Stimulated activated CD8-positive, alpha-beta memory T cell treated with anti-CD3 and anti-CD28 coated beads, Interleukin-4, amount 100 ng/mL, for 4 hours (primary cell): ENCODE measurements at places on chromosomes 4 and X.

- no peak for DNase-seq
Measured at GRCh38 chr4:81790477-81790876, 318.8 kb upstream of the RASGEF1B start.

- no peak for DNase-seq
Measured at GRCh38 chr4:163988865-163989264, 494.4 kb downstream of the TMA16 start.

- no peak for DNase-seq
Measured at GRCh38 chrX:38465686-38466085, 95.7 kb upstream of the TSPAN7 start.

- no peak for DNase-seq
Measured at GRCh38 chr4:109065006-109065405, 237.5 kb downstream of the COL25A1 start.

- DNase-seq, result no peak
Measured at GRCh38 chrX:153959649-153960048, 12.0 kb downstream of the HCFC1 start.

GRCh38 chr4:127604949-127605709 is 27.6 kb upstream of the INTU start:
- DNase-seq, result no peak

DNA sequence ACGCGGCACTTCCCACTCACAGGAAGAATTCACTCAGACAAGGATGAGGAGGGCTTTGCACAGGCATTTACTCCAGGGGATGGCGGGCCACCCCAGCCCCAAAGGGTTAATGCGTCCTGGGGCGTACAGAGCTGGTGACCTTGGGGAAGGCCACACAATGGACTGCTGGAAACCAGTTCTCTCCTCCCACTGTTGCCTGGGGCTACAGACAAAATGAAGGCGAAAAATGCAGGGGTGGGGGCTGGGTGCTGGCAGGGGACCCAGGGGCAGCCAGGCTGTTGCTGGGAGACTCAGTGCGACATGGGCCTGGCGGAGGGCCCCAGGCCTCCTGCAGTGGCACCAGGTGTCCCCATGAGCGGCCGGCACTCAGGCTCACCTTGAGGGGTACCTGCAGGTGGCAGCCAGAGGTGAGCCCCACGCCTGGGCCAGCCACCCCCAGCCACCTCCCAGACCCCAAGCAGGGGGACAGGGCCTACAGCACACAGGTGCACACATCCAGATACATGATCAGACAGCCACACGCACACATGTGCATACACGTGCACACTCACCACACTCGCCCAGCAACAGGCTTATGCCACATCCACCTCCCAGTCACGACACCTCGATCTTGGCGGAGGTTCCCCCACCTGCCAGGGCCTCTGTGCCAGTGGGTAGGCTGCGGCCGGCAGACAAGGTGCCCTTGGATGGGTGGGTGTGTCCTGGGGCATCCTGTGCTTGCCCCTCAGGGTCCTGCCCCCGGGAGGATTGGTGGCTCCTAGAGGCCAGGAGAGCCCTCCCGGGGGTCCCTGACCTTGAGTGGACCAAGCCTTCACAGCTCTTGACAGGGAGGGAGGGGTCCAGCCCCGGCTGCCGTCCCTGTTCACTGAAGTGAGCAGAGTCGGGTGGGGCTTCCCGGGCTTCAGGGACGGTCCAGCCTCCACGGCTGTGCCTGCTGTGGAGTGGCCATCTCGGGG is 13.1 kb downstream of the NAT8L start:
- no peak for DNase-seq

DNA sequence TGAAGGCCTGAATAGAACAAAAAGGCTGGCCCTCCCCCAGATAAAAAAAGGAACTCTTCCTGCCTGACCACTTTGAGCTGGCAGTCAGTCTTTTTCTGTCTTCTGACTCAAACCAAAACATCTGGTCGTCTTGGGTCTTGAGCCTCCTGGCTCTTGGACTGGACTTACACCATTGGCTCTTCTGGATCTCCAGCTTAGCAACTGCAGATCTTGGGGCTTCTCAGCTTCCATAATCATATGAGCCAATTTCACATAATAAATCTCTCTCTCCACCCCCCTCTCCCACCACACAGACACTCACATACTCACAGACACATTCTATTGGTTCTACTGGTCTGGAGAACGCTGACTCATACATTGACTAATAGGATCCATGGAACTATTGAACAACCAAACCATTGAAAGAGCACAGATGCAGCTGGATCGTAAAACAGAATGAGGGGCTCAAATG is 15.6 kb upstream of the CWH43 start:
- no peak for DNase-seq

DNA sequence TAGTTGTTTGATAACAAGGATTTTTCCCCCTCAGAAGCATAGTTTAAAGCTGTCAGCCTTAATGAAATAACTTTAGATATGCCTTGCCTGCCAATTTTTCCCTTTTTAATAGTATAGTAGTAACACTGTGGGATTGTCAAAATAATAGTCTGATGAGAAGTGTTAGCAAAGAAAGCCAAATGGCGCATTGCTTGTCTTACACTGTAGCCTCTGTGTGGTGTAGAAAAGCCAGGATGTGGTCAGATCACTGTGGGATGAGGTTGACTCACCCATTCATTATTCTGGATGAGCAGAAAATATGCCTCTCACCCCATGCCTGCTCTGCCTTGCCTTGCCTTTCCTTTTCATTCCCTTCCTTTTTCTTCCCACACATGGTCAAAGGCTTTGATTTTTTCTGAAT is 257.8 kb upstream of the NRK start:
- DNase-seq, result no peak

- no peak for DNase-seq
Measured at GRCh38 chrX:35444671-35445355, 353.3 kb upstream of the MAGEB16 start.

DNA sequence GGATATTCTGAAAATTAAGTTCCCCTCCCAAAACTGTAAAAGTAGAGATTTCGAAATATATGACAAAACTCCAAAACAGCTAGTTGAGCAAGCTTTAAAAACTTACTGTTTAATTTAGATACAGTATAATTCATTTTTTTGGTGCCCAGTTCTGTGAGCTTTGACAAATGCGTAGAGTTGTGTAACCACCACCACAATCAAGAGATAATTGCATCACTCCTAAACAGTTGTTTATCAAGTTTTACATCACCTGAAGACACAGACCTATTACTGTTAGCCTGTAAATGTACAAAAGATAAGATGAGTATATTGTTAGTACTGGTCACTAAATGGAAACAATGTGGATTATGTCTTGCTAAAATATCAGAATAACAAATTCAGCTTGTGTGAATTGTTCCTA is 62.3 kb downstream of the ALG13 start:
- no peak for DNase-seq

- DNase-seq, result no peak
Measured at GRCh38 chrX:4876268-4876667, 1162.8 kb upstream of the PRKX start.

- DNase-seq, result no peak
Measured at GRCh38 chrX:119734897-119735339, 23.5 kb upstream of the SOWAHD start.

DNA sequence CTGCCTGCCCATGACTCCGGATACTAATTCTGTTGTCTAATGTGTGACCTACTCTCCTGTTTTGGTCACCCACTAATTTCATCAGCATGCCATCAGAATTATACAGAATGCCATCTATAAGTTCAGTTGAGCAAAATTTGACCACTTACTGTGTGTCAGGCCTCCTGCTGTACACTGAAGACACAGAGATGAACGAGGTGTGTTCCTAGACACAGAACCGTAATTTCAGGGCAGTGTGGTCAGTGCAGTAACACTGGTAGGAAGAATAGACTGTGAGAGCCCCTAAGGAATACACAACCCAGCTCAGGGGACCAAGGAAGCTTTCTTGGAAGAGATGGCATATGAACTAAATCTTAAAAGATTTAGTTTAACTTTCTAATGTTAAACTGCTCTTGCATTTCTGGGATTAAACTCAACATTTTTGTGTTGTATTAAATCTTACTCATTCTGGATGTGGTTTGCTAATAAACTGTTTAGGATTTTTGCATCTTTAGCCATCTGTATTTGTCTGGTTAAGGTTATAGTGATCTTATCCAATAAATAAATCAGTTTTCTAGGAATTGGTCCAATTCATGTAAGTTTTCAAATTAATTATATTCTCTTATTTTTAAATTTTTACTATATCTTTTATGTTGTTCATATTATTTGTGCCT is 34.3 kb downstream of the KANTR start:
- DNase-seq, result no peak

- no peak for DNase-seq
Measured at GRCh38 chr4:107777890-107778289, 46.8 kb upstream of the SGMS2 start.

DNA sequence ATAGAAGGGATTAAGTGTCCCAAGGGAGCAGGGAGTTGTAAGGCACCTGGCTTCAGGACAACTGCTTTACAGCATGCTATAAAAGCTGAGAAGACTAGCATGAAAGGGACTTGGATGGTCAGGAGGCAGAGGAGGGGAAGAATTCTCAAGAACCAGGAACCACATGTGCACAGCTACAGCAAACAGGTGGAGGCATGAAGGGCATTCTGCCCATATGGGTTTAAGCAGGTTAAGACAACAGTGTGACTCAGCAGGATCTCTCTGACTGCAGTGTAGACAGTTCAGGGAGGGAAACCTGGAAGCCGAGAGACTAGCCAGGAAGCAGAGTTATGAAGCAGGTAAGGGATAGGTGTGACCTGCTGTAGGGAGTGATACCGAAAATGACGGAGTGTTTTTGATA is 117.0 kb downstream of the DHRSX start:
- no peak for DNase-seq

DNA sequence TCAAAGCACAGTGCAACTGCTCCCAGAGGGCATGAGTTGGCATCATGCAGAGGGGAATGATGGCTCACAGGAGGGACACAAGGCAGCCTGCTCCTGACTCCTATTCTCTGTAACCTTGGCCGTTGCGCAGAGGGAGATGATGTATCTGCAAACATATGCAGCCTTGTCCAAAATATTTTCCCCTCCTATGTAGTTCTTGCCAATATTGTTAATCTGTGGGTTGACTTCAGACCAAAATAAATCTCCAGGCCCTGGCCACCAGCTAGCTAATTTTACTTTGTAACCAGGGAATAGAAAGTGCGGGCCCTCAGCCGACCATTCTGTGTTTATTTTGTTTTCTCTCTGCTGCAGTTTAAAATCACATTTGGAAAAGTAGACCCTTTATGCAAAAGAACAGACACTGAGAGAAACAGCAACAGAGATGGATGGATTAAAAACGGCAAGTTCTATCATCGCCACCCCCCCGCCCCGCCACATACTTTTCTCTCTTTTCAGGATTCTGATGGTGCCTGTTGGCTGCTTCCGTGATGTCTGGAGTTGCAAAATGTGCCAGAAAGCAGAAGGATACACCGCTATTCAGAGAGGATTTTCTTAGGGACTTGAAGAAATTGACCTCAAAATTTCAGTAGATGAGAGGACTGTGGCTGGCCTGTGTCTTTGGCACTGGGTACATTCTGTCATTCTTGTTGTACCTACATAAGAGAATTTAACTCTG is 185.3 kb upstream of the BCOR start:
- no peak for DNase-seq

- no peak for DNase-seq
Measured at GRCh38 chr4:1910643-1911042, 39.5 kb downstream of the NSD2 start.

- no peak for DNase-seq
Measured at GRCh38 chr4:89140168-89140759, 28.9 kb downstream of the TIGD2 start.
